ENCODE measurements at places on chromosomes 7 and 10. TPM values are rescaled to one million over a fixed set of nuclear protein-coding genes. Genes with fewer than 3 reads are reported as not detected.

Gene THNSL1
- 2.3 TPM for total RNA-seq

Gene GIMAP1
- total RNA-seq = 23.9 TPM

Gene ODAD2
- total RNA-seq = not detected

Gene LRRD1
- total RNA-seq = not detected

Gene CLEC2L
- not detected for total RNA-seq

Gene XRCC2
- total RNA-seq = 1.2 TPM

Gene PALS2
- 15.2 TPM for total RNA-seq

Gene LRIT1
- total RNA-seq = not detected

Gene EBF3
- total RNA-seq = not detected

Gene TUBAL3
- not detected for total RNA-seq

Gene NXPH1
- total RNA-seq = not detected

Gene ZPBP
- not detected for total RNA-seq

Gene AGR3
- total RNA-seq = not detected

Gene KLLN
- total RNA-seq = 0.70 TPM

Gene DGKB
- total RNA-seq = not detected

DNA sequence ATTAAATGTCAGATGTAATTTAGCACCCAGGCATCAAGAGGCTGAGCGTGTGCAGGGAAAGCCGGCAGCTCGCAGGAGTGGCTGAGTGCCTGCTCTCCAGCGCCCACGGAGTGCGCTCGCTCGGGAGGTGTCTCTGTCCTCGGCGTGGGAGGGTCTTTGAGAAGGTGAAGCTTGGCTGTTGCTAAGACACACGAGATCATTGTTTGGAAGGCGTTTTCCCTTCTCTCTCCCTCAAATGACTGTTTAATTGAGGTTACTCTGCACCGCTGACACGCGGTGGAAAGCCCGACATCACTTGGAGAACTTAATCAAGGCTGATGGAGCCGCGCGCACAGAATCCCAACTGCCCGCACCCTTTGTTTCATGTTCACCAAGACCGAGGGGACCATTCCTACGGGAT lies 414.6 kb downstream of the DNAJB6 start:
- DNase-seq = no peak

DNA sequence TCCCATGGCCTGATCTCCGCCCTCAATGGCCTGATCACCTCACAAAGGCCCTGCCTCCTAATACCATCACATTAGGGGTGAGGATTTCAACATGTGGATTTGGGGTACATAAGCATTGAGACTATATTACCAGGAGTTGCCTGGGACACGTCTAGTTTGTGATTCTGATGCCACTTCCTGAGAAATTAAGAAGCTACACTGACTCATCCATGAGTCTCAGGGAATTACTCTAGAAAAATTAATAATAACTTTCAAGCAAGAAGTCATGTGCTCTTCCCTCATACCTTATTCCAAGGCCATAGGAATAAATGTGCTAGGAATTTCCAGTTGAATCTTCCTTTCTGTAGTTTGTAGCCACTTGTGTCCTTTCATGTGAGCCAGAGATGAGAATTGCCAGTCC lies 519.3 kb upstream of the MKI67 start:
- DNase-seq = no peak

DNA sequence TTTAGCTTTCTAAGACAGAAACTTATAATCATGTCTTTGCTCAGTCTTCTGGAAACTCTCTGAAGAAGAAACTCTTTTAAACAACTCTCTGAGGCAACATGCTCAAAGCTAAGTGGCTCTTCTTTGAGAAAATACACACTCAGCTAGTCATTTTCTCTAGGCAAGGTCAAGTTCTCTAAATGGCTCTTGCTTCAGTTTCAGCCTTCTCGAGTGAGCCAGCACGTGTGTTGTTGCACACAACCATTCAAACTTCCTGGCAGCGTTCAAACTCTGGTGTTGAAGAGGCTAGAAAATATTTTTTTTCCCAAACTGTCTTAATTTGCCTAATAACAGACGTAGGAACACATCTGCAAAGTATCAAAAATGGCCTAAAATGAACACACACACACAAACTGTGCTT lies 129.1 kb downstream of the THSD7A start:
- no peak for DNase-seq

DNA sequence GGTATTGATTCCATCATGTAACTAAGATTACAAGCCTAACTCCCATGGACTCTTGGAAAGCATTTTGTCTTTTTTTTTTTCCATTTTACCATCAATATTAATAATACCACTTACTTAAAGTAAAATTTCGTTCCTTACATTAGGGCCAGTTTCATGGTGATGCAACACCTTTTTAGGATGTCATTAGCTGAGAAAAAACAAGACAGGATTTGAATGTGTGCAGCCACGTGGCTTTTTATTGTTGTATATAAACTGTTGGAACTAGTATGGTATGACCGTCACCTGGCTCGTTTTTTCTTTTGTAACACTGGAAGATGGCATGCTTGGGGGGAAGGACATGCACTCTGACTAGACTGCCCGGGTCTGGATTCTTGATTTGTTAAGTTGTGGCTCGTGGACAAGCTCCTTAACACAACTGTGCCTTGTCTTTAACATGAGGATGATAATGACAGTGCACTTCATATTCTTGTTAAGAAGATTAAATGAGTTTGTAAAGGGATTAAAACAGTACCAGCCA lies 42.1 kb downstream of the ARHGAP21 start:
- DNase-seq = no peak

- DNase-seq = no peak
Observed at GRCh38 chr7:74455291-74455804, 1.6 kb downstream of the GTF2IRD1 start.

GRCh38 chr10:23291551-23292334 lies 52.9 kb downstream of the C10orf67 start:
- DNase-seq = no peak

DNA sequence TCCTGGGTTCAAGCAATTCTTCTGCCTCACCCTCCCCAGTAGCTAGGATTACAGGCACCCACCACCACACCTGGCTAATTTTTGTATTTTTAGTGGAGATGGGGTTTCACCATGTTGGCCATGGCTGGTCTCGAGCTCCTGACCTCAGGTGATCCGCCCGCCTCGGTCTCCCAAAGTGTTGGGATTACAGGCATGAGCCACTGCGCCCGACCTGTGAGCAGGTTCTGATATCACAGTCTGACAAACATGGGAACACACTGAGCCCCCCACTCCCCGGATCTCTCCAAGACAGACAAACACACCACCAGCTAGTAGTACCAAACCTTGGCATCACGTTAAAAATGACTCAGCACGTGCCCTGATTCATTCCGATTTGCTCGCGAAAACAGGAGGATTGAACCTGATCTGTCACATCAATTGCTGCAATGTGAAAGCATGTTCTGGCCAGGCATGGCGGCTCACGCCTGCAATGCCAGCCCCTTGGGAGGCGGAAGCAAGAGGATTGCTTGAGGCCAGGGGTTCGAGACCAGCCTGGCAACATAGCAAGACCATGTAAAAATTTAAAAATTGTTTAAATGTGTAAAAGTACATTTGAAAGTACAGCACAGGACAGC lies 106.5 kb downstream of the SMURF1 start:
- DNase-seq = no peak

- no peak for DNase-seq
Observed at GRCh38 chr7:121608785-121609184, 212.7 kb upstream of the FAM3C start.

DNA sequence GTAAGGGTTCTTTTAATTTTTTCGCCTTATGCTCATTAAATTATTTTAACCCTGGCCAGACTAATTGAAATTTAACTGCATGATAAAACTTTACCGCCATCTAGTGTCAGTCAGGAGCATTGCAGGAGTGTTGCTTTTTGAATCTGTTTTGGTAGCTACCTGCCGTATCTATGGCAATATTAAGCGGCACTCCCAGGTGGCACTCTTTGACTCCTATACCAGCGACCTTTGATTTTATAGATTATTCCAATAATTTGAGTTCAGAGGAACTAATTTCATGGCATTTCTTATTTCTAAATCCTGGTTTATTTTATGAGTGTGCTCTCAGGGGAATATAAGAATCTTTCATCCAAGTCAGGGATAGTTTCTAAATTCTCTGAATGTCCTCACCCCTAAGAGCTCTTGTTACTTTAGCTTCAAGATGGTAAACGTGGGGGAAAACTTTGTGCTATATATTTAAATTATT lies 198.9 kb downstream of the REEP3 start:
- DNase-seq = peak; percentile 78

GRCh38 chr7:132255115-132255797 lies 321.0 kb downstream of the PLXNA4 start:
- no peak for DNase-seq

DNA sequence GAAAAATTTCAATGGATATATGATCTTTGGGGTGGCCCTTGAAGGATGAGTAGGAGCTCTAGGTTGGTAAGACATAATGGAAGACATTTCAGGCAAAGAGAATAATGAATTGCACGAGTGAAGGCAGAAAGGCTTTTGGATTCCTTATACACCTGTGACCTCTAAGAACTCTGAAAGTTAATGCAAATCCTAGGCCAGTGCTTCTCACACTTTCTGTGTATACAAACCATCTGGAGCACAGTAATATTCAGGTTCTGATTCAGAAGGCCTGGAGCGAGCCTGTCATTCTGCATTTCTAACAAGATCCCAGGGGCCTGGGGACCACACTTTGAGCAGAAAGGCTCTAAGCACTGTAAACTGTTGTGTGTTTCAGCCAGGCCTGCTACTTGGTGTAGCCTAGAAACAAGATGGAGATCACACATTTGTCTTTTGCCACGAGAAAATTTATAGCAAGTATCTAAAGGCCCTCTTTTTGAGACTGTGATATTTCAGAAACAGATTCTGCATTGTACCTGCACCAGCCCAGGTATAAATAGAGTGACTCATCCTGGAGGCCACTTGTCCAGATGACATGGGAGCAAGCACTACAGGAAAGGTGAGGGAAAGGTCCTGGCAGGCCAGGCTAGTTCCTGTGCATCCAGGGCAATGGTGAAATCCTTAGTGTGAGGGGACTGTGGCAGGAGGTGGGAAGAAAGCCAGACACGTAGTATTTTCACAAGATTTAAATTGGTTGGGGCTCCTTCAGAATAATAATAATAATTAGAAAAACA lies 24.4 kb downstream of the MRPS33 start:
- no peak for DNase-seq

DNA sequence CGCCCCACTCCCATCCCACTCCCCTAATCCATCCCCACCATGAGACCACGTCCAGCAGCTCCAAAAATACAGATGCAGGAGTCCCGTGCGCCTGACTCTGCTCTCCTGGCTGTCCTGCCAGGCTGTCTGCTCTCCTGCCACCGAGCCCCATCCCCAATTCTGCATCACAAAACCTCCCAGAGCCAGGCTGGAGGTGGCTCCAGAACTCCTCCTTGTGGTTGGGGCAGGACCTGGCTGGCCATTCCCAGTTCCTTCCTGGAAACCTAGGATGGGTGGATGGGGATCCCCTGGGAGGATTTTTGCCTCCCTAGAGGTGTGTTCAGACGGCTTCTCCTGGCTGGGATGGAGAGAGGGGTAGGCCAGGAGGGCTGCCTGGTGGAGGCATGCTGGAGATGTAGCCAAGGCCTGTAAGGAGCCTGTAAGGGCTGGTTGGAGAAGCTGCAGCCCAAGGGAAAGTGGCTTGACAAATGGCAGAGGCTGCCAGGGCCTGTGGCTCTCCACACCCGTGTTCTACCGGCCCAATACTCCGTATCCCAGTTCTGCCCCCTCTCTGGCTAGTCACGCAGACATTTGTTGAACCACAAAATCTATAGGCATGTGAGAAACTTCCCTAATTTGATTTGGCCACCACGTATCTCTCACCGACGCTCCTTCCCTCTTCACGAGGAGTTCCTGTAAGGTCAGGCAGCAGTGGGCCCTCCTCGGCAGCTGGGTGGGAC lies 99.3 kb downstream of the ARHGAP22 start:
- no peak for DNase-seq

DNA sequence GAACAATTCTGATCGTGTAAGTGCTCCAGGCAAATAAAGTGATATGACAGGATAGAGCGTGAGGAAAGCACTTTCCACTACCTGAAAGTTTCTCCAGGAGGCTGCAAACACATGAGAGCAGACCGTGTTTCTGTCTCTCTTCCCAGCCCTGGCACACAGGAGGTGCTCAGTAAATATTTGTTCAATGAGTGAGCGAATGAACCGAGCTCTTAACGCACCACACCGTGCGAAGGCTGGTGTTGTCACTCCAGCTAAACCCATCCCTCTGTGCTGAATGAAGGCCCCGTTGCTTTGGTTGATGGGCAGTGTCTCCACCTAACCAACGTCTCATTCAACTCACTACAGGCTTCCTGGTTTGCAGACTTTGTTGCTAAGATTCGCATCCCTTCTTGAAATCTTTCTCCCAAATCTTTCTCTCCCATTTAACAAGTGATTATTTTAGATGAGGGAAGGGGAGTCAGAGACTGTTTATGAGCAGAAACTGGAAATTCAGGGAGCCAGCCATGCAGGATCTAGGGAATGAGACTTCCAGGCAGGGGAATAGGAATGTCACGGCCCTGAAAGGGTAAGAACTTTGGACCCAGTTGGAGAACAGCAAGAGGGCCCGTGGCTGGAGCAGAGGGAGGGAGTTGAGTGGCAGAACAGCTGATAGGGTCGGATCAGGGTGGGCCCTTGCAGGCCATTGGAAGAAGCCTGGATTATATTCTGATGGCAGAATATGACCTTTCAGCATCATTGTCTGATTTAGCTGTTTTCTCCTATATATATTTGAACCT lies 282.6 kb downstream of the CAMK1D start:
- DNase-seq = no peak

DNA sequence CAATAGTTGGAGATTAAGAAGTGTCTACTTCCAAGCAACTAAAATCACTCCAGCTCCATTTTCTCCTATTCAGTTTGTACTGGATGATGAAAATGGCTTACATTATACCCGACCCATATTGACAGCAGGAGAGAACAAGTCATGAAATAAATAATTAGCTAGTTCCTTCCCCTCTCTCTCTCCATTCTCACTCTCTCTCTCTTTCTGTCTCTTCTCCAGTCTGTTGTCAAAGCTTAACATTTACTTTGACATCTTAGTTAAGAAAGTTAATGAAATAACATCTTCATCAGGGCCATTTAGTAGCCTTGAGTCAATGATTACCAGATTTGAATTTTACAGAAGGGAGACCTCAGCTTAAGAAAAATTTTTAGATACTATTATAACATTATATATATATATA lies 138.5 kb downstream of the ARID5B start:
- DNase-seq = no peak

DNA sequence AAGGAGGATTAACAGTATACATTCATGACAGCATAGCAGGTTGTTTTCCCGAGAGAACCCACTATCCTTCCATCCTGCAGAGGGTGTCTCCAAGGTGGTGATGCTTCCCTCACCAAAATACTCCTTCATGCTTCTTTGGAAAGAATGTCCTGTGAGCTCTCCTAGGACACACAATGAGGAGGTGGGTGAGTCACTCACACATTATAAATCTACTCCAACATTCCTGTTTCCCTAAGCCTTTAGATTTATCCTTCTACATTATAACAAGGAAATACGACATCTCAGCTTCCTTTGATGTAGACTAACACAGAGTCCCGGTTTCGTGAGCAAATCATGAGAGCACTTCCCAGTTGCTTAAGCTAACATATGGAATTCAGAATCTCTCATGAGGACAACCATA lies 689.7 kb upstream of the CELF2 start:
- DNase-seq = no peak

- DNase-seq = no peak
Observed at GRCh38 chr10:78948621-78949030, 120.1 kb upstream of the ZMIZ1 start.

GRCh38 chr10:91010952-91011351 lies 90.1 kb upstream of the ANKRD1 start:
- no peak for DNase-seq

Data from natural killer cell (primary cell).